ENCODE measurements at places on chromosomes 4 and X.

DNA sequence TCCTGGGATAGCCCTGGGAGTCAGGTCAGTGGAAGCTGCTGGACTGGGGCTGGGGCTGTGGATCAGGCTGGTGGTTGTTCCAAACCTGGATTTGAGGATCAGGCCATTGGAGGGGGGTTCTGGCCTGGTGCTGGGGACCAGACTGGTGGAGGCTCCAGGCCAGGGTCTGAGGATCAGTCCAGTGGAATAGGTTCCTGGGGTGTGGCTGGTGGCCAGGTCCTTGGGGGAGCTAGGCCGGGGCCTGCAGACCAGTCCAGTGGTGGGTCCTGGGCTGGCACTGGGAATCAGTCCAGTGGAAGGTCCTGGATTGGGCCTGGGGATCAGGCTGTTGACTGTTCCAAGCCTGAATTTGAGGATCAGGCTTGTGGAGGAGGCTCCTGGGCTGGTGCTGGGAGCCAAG lies 8.0 kb downstream of the ARMCX4 start:
- DNase-seq, result no peak

GRCh38 chrX:124348885-124349453 lies 2.6 kb downstream of the SH2D1A start:
- DNase-seq, result no peak

- DNase-seq, result no peak
Measured at GRCh38 chrX:147550217-147550616, 361.5 kb upstream of the FMR1 start.

GRCh38 chr4:16967722-16968121 lies 69.3 kb upstream of the LDB2 start:
- DNase-seq, result no peak

DNA sequence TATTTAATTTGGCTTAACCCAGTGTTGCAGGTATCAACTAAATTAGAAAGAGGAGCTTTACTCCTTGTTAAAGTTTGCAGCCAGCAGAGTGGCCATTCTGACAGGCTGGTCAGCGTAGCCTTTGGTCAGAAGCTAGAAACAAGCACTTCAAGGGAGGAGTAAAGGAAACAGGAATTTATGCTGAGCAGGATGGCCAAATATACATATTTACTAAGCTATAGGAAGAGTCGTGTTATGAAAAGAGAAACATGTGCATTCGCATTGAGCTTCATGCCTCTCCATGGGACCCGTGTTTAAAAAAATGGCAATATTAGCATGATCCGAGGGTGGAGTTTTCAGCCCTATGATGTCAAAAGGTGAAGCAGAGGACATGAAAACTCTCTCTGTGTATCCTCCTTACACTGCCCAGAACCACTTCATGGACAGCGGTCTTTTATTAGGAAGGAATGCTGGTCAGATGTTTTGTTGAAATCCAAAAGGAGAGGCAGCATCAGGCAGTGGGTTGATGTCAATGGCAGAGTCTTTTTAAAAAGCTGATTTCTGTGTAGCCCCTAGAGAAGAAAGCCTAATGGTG lies 71.8 kb upstream of the MAPK10 start:
- DNase-seq, result no peak
